ENCODE measurements at places on chromosomes 2 and 18.

GRCh38 chr2:98088261-98088660 lies 1.3 kb downstream of the VWA3B start:
- no peak for DNase-seq

GRCh38 chr2:88753833-88754584 lies 62.5 kb downstream of the RPIA start:
- no peak for DNase-seq

DNA sequence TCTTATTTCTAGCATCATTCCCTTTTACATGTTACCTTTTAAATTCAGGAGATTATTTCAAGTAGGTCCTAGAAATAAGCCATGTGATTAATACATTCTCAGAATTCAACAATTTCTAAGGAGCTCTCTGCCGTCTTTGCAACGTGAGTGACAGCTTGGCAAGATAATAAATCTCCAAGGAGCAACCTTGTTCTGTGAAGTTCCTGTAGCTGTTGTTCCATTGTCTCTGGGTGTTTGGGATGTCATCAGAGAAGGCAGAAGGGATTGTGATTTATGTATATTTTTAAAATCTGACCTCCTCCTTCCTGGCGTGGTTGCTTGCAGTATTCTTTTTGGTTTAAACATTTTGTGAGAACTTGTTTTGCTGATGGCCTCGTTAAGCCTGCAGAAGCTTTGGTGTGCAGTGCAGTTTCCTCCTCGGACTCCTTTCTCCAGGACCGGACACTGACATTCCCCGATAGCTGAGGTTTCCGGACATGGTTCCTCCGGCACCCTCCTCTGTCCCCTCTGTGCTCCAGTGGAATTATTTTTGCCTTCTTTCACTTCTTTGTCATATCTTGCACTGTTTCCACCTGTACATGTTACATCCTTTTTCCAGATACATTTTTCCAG lies 33.7 kb downstream of the RAMP1 start:
- DNase-seq = no peak

DNA sequence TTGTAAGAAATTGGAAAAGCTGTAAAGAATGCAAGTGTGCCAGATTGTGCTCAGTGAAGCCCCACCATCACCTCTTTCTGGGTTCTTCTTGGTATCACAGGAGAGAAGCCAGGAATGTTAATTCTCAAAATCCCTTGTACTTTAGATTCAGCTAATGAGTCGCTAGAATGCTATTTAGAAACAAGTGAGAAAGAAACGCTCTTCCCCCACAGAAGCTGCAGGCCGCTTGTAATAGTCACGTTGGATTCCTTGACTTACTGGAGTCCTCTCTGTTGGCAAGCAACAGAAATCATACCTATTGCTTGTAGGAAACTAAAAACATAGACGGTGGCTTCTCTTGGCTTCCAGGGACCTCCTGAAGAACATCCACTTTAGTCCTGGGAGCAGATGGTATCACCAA lies 375.6 kb upstream of the LRATD1 start:
- DNase-seq = no peak

GRCh38 chr2:47640356-47640755 lies 142.6 kb upstream of the MSH6 start:
- DNase-seq = no peak

DNA sequence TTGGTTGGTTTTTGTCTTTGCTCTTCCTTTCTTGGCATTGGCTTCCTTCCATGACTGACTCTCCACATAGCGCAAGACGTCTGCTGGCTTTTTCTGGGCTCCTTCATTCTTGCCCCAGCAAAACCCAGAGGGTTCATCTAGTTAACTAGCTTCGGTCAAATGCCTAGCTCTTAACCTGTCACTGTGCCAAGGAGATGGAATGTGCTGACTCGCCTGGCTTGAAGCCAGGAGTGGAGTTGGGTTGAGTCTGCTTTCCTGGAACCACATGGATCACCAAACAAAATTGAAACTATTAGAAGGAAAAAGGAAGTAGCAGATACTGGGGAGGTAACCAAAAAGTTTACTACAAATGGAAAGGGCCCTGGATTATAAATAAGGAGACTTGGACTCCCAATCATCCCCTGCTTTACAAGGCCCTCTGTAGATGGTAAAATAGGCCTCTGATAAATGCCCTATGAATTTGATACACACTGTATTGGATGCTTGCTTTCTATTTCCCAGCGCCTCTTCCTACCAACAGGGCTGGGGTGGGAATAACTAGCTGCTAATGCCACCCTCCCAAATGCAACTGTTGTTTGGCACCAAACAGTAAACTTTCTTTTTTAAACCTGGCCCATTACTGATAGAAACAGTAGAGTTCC lies 11.3 kb downstream of the MALT1 start:
- peak; percentile 38 for DNase-seq

- DNase-seq = no peak
These were observed 158.5 kb upstream of the LMAN1 start for GRCh38 chr18:59517446-59518165.

GRCh38 chr2:57515366-57515765 lies 531.2 kb upstream of the VRK2 start:
- DNase-seq = no peak

DNA sequence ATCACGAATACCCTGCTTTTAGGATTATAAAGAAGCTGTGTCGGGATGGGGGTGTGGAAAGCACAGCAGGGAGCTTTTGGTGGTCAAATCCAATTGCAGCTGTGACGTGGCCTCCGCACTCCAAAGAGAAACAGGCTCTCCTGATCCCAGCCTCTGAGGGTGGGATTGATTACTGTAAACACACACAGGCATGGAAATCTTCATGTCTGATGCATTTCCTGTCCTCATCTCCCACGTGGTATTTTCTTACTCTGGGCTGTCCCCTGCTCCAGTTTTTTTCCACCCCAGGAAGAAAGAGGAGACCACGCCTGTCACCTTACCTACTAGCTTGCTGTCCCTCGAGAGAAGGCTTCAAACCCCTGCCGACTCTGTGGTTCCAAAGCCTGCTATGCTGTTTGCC lies 22.7 kb downstream of the RNF152 start:
- DNase-seq = no peak

GRCh38 chr2:236163471-236164200 lies 4.5 kb downstream of the GBX2 start:
- DNase-seq = no peak

GRCh38 chr2:158745067-158745865 lies 49.9 kb upstream of the DAPL1 start:
- DNase-seq = peak; percentile 30

- DNase-seq = no peak
These were observed 3.6 kb downstream of the RPRM start for GRCh38 chr2:153474876-153475435.

DNA sequence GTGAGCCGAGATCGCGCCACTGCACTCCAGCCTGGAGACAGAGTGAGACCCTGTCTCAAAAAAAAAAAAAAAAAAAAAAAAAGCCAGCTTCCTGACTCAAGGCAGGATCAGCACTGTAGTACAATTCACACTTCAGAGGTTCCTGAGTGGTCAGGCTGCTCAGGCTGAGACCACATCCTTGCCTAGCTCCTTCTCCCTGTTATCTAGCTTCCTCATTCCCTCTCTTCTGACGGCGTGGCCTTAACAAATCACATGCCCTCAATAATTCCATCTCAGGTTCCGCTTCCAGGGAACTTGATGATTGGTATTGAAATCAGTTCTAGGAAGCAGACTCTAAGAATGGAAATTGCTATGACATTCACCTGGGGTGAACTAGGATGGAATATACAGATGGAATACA lies 29.8 kb upstream of the KDM3A start:
- no peak for DNase-seq

- DNase-seq = no peak
These were observed 1341.8 kb upstream of the NXPH2 start for GRCh38 chr2:140122001-140122400.

- no peak for DNase-seq
These were observed 160.7 kb downstream of the FSHR start for GRCh38 chr2:48993576-48993975.

DNA sequence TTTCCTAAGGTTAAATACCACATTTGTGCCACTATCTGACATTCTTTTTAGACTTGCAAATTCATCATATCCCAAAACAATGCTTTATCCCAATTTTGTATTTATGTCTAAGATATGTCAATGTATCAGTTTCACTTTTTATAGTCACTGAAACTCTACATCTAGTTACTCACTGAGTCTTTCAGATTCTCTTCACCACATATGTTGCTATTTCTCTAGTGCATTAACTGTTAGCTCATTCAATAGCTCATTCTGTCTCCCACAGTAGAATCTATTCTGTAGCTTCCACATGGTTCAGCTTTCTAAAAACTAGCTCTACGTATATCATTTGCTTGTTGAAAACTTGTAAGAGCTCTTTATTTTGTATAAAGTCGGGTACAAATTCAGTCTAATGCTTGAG lies 1420.6 kb upstream of the NXPH2 start:
- DNase-seq = no peak

DNA sequence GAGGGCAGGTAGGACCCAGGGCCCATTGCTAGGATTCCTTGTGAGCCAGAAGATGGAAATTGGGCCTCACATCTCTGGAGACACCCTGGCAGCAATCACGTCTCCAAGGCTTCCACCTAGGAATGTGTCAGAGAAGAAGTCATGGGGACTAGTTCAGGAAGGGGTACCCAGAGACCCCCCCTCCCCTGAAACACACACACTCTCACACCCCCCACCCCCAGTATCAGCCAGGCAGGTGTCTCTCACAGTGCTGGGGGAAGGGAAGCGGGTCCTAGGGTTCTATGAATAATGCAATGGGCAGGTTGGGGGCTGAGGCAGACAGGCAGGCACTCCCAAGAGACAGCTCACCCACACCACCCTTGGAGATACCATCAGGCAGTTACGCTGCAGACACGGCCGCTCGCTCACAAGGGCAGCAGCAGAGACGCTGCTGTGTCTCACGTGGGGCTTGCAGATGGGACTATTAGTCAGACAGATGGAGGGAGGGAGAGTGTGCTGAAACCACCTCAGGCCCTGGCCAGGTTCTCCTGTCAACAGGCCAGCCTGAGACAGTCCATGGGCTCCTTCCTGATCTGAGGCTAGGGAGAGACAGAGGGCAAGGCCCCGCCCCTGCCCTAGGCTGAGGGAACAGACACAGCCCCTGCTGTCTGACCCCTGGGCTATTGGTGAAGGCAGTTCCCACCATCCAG lies 134.6 kb downstream of the CYP26B1 start:
- no peak for DNase-seq
